ENCODE measurements at places on chromosomes 7 and 10.

DNA sequence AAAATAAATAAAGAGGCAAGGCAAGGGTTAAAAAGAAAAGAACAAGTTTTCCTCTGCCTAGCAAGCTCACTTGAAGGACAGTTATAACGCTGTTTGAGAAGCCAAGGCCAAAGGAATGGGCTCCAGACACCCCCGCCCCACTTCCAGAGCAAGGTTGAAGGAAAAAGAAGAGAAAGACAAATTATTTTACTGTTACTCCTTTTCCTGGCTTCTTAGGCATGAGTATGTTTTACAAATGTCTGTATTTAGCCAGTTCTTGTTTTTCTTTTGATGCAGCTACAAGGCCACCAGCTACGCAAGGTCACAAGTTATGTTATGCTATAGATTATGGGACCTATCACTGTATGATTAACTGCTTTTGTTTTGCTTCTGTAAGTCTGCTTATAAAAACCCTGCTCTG lies 94.6 kb downstream of the ZNF22 start:
- H3K4me3 ChIP-seq: no peak overlapping the region
- H3K27me3 ChIP-seq: no peaks in the 10 kb centered on the region
- no peaks in the 10 kb centered on the region for H3K36me3 ChIP-seq
- no peak overlapping the region for H3K27ac ChIP-seq
- no peaks in the 10 kb centered on the region for H3K4me1 ChIP-seq
- no peak for DNase-seq

- no peak for DNase-seq
- H3K4me1 ChIP-seq: no peaks in the 10 kb centered on the region
- H3K4me3 ChIP-seq: no peak overlapping the region
- H3K36me3 ChIP-seq: no peaks in the 10 kb centered on the region
- no peaks in the 10 kb centered on the region for H3K27me3 ChIP-seq
Observed at GRCh38 chr10:124254490-124254889, 161.1 kb upstream of the CHST15 start.

GRCh38 chr7:81062755-81063154 lies 143.9 kb upstream of the SEMA3C start:
- no peak overlapping the region for H3K4me3 ChIP-seq
- no peak for DNase-seq
- no peaks in the 10 kb centered on the region for H3K4me1 ChIP-seq

- H3K36me3 ChIP-seq: no peaks in the 10 kb centered on the region
- peak overlapping the region; percentile 80 for H3K4me3 ChIP-seq
- H3K27me3 ChIP-seq: no peaks in the 10 kb centered on the region
- peaks cover 13% of the 10 kb centered on the region for H3K4me1 ChIP-seq
- no peak for DNase-seq
Observed at GRCh38 chr7:102287981-102288278, 1.3 kb downstream of the SH2B2 start.

DNA sequence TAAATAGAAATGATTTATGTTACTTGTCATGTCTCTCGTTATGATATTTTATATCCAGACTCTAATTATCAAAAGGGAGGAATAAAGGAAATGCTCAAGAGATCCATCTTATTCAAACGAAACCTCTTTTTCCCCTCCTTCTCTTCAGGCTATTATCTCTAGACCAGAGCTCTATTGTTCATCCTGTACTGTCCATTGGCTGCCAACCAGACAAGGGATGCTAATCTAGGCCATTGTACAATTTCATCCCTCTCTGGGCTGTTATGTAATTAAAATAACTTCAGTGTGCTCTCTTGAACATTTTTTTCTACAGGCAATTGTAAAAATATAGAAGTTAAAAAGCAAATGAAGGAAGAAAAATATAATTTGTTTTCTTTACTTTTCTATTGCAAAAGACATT lies 220.4 kb downstream of the HDAC9 start:
- no peaks in the 10 kb centered on the region for H3K36me3 ChIP-seq
- H3K4me1 ChIP-seq: no peaks in the 10 kb centered on the region
- no peak overlapping the region for H3K27ac ChIP-seq

- H3K27ac ChIP-seq: no peak overlapping the region
- no peak overlapping the region for H3K4me3 ChIP-seq
- H3K36me3 ChIP-seq: no peaks in the 10 kb centered on the region
- H3K27me3 ChIP-seq: peaks cover 6% of the 10 kb centered on the region
- no peak for DNase-seq
Observed at GRCh38 chr10:116589926-116590325, 833 bp upstream of the PNLIPRP1 start.

- no peak overlapping the region for H3K27ac ChIP-seq
- no peaks in the 10 kb centered on the region for H3K36me3 ChIP-seq
- H3K4me3 ChIP-seq: no peak overlapping the region
- no peaks in the 10 kb centered on the region for H3K4me1 ChIP-seq
Observed at GRCh38 chr7:128036226-128036940, 5.1 kb upstream of the LRRC4 start.

DNA sequence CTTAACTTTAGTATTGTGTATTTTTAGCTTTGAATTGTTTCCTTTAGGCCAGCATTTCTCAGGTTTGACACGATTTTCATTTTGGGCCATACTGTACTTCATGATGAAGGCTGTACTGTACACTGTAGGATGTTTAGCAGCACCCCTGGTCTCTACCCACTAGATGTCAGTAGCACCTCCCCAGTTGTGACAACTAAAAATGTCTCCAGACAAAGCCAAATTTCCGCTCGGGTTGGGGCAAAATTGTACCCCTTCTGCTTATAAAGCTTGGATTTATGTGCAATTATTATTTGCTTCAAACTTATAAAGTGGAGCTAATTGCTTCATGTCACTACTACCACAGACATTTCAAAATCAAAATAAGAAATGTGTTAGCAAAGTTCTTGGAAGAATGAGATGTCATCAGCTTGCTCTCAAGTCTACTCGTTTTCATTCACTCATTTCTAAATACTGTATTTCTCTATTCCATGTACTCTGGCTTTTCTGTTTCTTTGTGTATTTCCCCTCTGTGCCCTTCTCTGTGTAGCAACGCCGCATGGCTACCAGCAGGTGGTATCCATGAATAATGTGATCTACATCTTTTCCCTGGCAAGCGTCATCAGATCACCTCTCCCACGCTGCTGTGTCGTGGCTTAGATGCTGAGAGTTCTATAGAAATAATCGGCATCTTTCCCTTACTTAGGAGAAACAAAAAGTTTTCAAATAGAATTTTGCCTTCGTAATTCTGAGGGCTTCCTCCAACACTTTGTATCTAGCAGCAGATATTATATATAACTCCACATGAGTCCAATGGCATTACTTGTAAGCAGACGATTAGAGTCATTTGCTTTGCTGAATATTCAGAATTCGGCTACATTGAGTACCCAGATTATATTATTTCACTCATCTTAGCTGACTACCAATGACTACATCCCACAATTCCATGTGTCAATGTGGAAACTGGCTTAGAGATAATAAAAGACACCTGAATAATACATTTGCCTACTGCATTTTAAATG lies 47.8 kb upstream of the CALCR start:
- H3K27me3 ChIP-seq: no peaks in the 10 kb centered on the region
- H3K27ac ChIP-seq: no peak overlapping the region
- no peak for DNase-seq
- no peaks in the 10 kb centered on the region for H3K4me1 ChIP-seq

DNA sequence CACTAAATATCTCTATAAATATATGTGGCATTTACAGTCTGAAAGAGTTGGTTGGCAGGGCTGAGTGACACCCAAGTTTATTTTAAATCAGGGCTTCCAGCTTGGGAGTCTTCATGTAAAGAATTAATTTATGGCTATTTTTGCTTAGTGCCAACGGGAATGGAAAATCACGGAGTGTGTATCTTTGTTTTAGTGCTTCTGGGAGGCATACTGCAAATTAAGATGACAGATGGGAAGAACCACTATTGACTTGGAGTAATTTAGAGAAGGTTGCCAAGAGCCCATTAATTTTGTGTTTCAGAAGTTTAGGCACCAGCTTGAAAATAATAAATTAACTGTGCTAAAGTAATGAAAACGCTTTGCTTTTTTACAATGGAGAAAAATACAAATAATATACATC lies 135.2 kb downstream of the GPR37 start:
- H3K27me3 ChIP-seq: no peaks in the 10 kb centered on the region
- H3K27ac ChIP-seq: no peak overlapping the region
- DNase-seq: no peak
- no peaks in the 10 kb centered on the region for H3K4me1 ChIP-seq

DNA sequence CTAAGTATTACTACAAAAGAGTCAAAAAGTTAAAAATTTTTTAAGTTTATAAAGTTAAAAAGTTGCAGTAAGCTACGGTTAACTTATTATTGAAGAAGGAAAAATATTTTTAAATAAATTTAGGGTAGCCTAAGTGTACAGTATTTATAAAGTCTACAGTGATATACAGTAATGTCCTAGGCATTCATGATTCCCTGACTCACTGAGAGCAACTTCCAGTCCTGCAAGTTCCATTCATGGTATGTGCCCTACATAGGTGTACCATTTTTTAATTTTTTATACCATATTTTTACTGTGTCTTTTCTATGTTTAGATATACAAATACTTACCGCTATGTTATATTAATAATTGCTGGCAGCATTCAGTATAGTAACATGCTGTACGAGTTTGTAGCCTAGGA lies 92.3 kb downstream of the CTNNA3 start:
- H3K27me3 ChIP-seq: no peaks in the 10 kb centered on the region
- no peaks in the 10 kb centered on the region for H3K36me3 ChIP-seq
- H3K4me3 ChIP-seq: no peak overlapping the region

DNA sequence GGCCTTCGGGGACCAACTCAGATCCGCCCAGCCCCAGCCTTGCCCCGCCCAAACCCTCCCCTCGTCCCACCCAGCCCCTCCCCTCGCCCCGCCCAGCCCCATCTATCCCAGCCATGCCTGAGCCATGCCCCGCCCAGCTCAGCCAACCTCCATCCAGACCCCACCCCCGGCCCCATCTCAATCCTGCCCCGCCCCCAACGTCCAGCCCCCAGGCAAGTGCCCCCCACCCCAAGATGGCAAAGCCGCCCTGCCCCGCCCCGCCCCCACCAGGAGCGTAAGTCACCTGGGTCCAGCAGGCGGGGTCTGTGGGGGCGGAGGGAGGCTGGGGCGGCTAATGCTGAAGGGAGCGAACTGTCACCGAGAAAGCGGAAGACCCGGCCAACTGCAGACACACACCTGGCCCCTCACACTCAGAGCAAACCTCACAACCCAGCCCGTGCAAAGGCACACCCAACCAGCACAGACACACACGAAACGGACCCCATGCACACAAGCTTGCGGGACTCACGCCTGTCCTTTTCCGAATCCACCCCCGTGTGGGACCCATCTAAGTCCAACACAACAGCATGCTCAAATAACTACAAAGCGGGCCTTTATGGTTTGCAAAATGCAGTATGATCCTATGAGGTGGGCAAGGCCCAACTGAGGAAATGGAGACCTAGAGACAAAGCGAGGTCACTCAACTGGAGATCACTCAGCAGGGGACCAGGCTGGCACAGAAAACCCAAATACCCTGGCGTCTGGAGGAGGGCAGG lies 11.5 kb upstream of the OGA start:
- no peaks in the 10 kb centered on the region for H3K4me1 ChIP-seq
- DNase-seq: peak; percentile 58
- H3K36me3 ChIP-seq: no peaks in the 10 kb centered on the region
- H3K27ac ChIP-seq: no peak overlapping the region

DNA sequence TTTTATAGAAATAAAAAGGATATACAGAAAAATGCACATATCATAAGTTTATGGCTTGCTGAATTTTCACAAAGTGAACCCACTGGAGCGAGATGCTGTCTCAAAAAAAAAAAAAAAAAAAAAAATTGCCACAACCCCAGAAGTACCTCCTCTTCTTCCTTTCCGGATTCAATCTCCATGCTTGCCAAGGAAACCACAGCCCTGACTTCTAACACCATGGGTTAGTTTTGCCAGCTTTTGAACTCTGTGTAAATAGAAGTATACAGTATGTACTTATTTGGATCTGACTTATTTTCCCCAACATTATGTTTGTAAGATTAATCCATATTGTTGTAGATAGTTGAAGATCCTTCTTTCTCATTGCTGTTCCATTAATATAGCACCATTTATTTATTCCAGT lies 40.0 kb downstream of the FANK1 start:
- H3K36me3 ChIP-seq: no peaks in the 10 kb centered on the region
- no peaks in the 10 kb centered on the region for H3K27me3 ChIP-seq
- H3K4me3 ChIP-seq: no peak overlapping the region
- H3K27ac ChIP-seq: no peak overlapping the region
- no peaks in the 10 kb centered on the region for H3K4me1 ChIP-seq

GRCh38 chr7:36088966-36089365 lies 64.1 kb upstream of the EEPD1 start:
- no peaks in the 10 kb centered on the region for H3K27me3 ChIP-seq
- H3K36me3 ChIP-seq: no peaks in the 10 kb centered on the region
- no peak overlapping the region for H3K27ac ChIP-seq
- H3K4me3 ChIP-seq: no peak overlapping the region
- no peaks in the 10 kb centered on the region for H3K4me1 ChIP-seq

GRCh38 chr7:92944633-92945032 lies 108.3 kb upstream of the CDK6 start:
- no peaks in the 10 kb centered on the region for H3K36me3 ChIP-seq
- no peaks in the 10 kb centered on the region for H3K4me1 ChIP-seq
- no peak overlapping the region for H3K27ac ChIP-seq
- H3K4me3 ChIP-seq: no peak overlapping the region
- no peaks in the 10 kb centered on the region for H3K27me3 ChIP-seq

DNA sequence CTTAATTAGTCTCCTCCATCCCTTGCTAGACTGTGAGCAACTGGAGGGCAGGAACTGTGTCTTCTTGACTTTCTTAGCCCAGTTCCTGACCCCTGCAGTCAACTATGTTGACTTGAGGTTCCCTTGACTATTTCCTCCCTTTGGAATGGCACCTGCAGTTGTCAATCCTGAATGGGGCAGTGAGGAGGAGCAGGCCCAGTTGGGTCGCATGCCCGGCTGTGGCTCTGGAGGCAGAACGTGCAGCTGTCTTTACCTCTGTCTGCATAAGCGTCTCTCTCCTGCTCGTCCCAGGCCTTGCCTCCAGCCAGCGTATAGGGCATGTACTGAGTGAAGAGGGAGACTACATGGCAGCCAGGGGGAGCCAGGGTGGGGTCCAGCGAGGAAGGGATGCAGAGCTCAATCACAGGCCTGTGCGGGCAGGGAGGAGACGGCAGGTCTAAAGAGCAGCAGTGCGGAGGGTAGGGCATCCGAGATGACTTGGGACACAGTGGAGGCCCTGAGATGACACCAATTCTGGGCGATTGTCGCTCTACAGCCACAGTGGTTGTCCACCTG lies 26.8 kb downstream of the PYROXD2 start:
- no peak overlapping the region for H3K27ac ChIP-seq
- no peak for DNase-seq
- H3K4me3 ChIP-seq: no peak overlapping the region
